ENCODE measurements at places on chromosomes 1 and 21.

- no peak for DNase-seq
Observed at GRCh38 chr21:31556662-31557061, 102.8 kb upstream of the SOD1 start.

DNA sequence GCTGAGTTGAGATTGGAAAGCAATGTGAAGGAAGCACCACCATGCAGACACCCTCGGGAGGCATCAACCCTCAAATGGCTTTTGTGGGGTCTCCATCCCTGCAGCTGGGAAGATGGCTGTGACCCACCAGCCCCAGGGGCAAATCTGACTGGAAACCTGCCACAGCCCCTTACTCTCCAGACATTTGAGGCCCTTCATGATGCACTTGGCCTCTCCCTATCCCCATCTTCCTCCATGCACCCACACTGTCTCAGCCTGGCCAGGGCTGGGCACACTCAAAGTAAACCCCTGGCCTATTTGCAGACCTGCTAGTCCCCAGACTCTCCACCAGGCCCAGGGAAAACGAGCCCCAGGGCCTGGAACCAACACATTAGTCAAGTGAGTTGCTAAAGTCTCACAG is 205.2 kb downstream of the MATN1 start:
- no peak for DNase-seq

DNA sequence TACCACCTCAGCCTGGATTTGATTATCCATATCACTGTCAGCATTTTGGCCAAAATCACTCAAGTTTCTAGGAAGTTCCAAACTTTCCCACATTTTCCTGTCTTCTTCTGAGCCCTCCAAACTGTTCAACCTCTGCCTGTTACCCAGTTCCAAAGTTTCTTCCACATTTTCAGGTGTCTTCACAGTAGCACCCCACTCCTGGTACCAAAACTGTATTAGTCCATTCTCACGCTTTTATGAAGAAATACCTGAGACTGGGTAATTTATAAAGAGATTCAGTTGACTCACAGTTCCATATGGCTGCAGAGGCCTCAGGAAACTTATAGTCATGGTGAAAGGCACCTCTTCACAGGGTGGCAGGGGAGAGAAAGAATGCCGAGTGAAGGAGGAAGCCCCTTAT is 39.4 kb downstream of the STXBP3 start:
- DNase-seq: no peak

GRCh38 chr1:154463512-154463990 is 38.5 kb upstream of the TDRD10 start:
- peak; percentile 24 for DNase-seq

DNA sequence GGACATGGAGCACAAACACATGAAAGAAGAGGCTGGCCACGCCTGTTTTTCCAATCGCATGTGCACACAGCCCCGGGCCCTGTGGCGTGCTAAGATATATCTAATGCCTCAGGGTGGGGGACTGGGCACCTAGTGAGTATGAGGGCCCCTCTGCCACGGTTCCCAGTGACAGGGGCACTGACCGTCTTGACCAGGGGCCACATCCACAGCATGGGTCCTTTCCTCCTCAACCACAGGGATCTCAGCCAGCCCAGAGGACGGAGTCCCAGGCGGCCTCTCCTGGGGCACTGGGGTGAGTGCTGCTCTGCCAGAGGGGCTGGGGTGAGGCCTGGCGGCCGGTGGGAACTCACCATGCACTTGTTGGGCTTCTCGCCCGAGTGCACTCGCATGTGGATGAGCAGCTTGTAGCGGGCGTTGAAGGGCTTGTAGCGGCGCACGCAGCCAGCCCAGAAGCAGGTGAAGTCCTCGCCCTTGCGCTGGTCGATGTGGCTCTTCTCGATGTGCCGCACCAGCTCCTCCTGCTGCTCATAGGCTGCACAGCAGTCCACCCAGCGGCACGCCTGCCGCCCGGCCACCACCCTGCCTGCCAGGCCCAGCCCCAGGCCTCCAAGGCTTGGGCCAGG is 134.7 kb downstream of the DMRTB1 start:
- no peak for DNase-seq

GRCh38 chr1:24018611-24019580 is 38.8 kb upstream of the SRSF10 start:
- DNase-seq: peak; percentile 100

DNA sequence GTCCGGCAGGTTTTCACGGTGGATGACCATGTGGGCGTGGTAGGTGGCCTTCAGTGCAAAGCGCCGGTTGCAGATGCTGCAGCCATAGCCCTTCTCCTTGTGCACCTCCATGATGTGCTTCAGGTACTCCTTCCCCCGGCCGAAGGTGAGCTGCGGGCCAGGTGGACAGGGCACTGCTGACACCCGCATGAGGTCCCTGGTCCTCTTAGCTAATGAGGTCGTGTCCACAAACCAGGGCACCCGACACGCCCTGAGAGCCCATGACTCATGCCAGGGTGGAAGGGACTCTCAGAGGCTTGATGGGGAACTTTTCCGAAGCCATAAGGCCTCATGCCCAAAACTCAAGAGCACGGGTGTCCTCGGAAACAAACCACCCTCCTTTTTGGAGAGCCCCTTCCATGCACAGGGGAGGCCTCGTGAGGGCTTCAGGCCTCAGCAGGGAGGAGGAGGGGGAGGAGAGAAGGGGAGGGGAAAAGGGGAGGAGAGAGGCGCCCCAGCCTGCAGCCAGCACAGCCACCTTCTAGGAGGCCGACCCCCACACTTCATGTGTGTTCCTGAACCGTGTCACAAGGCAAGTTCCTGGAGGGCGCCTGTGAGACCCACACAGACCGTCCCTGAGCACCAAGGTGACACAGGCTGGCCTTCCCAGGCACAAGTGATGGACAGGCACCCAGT is 54.4 kb upstream of the RIPK4 start:
- no peak for DNase-seq

DNA sequence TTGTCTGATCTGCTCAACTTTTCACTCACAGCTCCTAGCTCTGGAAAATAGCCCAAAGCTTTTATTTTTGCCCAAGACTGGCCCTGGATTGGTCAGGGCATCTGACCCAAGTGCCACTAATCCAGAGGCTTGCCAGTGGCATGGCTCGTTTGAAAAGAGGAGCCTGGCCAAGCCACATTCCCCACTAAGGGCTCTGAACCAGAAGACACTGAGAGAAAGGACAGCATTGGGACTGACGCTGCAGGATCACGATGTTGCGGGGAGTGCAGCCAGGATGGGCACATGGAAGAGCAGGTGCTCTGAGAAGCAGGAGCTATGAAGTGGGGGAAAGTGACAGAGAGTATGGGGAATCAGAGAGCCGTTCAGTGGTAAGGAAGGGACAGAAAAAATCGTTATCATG is 44.9 kb upstream of the TSPAN2 start:
- no peak for DNase-seq

GRCh38 chr1:228861832-228862180 is 126.5 kb downstream of the RHOU start:
- no peak for DNase-seq

- peak; percentile 34 for DNase-seq
Observed at GRCh38 chr1:168136709-168137514, at the start of gene GPR161. Gene GPR161 (minus strand): TSS chr1:168136930. CDS start chr1:168104850, 32,080 bp downstream.

- peak; percentile 54 for DNase-seq
Observed at GRCh38 chr1:187051618-187052232, 223.0 kb downstream of the PLA2G4A start.

Data from AG10803 (cell line).